Keratinocyte (primary cell): ENCODE measurements at places on chromosomes 12 and 14. TPM values are rescaled to one million over a fixed set of nuclear protein-coding genes. Genes with fewer than 3 reads are reported as not detected.

- DNase-seq = no peak
- no peak overlapping the region for H3K27ac ChIP-seq
- H3K4me1 ChIP-seq = no peaks in the 10 kb centered on the region
- no peaks in the 10 kb centered on the region for H3K27me3 ChIP-seq
Observed at GRCh38 chr12:115504306-115505290, 772.9 kb downstream of the MED13L start.

DNA sequence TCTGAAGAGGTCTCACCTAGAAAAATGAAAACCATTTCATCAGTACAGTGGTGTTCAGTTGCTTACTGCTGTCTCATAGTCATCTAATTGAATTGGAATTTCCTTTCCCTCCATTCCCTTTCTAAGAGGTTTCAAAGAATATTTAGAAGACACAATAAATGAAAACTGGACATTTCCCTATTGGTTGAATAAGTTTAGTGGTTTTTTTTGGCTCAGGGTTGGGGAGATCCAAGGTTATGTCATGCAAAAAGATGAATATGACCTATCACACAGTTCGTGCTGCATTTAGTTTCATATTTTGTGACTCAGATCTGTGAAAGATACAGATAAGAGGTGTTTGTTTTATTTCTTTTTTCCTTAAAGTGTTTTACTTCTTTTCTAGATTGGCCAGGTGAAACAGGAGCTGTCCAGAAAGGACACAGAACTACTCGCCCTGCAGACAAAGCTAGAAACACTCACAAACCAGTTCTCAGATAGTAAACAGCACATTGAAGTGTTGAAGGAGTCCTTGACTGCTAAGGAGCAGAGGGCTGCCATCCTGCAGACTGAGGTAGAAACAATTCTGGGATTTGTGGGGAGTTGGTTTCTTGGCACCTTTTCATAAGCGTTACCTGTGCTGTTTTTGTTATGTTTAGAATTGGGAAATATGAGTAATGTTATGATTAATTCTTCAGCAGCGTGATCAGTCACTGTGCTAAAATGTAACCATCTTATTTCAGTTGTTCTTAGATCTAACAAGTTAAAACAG is 124.6 kb downstream of the ERC1 start:
- peaks cover 30% of the 10 kb centered on the region for H3K4me1 ChIP-seq
- peak overlapping the region; percentile 62 for H3K4me3 ChIP-seq
- peak; percentile 62 for DNase-seq
- no peaks in the 10 kb centered on the region for H3K27me3 ChIP-seq
- peak overlapping the region; percentile 99 for H3K27ac ChIP-seq

DNA sequence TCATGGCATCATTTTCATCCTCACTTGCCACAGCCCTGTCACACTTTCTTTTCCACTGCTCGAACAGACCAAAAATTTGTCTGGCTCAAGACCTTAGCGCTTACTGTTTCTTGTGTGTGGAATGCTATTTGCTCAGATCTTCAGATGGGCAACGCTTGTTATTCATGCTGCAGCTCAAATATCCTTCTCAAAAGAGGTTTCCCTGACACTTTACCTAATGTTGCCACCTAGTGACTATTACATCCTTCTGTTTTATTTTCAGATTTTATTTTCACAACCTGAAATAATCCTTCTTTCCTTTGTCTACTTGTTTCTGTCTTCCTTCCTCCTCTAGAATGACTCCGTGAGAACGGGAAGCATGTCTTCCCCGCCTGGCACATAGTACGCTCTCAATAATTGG is 5.6 kb downstream of the FBXO33 start:
- DNase-seq = no peak
- H3K27ac ChIP-seq = no peak overlapping the region
- H3K36me3 ChIP-seq = no peaks in the 10 kb centered on the region
- peaks cover 4% of the 10 kb centered on the region for H3K4me1 ChIP-seq
- H3K27me3 ChIP-seq = no peaks in the 10 kb centered on the region

- H3K36me3 ChIP-seq = no peaks in the 10 kb centered on the region
- DNase-seq = no peak
- H3K27me3 ChIP-seq = no peaks in the 10 kb centered on the region
Observed at GRCh38 chr14:48857366-48857765, 728.8 kb downstream of the RPS29 start.

DNA sequence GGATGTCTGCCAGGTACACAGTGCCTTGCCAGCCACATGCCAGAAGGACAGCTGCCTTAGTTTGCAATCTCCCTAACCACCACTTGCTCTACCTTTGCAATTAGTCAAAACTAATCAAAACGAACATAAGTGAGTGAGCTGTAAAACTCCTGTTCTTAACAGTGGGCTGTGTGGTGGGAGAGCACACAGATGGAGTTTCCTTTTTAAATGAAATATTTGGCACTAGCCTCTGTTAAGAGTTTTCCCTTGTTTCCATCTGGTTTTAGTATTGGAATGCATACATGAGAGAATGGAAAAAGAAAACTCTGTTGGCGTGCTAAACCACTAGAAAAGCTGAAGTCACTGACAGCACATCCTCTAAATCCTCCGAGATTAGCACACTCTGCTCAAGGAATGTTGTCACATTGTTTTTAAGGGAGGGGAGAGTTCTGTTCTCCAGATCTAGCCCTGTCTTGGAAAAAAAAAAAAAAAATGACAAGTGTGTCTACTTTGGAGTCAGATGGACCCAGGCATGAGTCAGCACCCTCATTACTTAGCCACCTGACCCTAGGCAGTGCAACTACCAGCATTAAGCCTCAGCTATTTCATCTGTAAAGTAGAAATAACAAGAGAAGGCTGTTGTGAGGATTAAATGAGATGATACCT is 83.9 kb downstream of the STXBP6 start:
- H3K27ac ChIP-seq = no peak overlapping the region
- H3K27me3 ChIP-seq = no peaks in the 10 kb centered on the region
- H3K4me3 ChIP-seq = no peak overlapping the region
- DNase-seq = no peak

DNA sequence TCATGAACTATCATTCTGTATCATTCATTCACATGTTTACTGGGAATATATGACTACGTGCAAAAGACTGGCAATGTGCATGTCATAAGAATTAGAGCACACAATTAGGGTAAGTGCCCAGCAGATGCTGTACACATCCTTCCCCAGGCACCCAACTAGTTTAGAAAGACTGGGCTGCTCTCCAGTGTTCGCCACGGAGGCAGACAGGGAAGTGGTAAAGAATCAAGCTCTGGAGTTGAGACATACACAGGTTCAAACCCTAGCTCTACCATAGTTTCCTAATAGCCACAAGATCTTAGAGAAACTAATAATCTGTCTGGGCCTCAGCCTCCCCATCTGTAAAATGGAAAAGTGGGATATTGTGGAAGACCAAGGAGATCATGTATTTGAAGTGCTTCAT is 6.8 kb downstream of the TMCC3 start:
- DNase-seq = no peak
- H3K4me3 ChIP-seq = no peak overlapping the region
- peak overlapping the region; percentile 90 for H3K27ac ChIP-seq
- H3K36me3 ChIP-seq = peaks cover 3% of the 10 kb centered on the region

GRCh38 chr12:79347866-79348265 is 342.9 kb downstream of the PAWR start:
- DNase-seq = no peak
- no peak overlapping the region for H3K4me3 ChIP-seq
- no peak overlapping the region for H3K27ac ChIP-seq
- H3K36me3 ChIP-seq = no peaks in the 10 kb centered on the region
- no peaks in the 10 kb centered on the region for H3K27me3 ChIP-seq

DNA sequence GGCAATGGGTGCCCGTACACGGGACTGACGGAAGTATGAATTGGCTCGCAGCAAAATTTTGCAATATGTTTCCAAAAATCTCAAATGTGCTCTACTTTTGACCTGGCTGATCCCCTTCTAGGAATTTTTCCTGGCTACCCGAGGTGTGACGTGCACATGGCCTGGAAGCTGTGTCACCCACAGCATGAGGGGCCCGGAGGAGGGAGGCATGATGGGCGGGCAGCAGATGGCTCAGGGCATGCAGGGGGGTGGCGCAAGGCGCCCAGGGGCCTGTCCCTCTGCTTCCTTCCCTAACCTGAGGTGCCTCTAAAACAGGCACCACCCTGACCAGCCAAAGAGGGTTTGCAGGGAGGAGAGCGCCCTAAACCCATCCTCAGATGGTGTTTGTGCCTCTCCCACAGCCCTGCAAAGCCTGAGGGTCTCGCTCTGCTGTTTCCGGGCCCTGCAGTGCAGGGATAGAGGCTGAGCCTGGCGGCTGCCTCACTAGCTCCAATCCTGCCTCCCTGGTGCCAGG is 6.7 kb downstream of the GPR132 start:
- no peaks in the 10 kb centered on the region for H3K27me3 ChIP-seq
- DNase-seq = no peak
- no peaks in the 10 kb centered on the region for H3K4me1 ChIP-seq
- H3K27ac ChIP-seq = no peak overlapping the region
- H3K4me3 ChIP-seq = no peak overlapping the region

GRCh38 chr14:87888136-87888999 is 104.6 kb downstream of the GALC start:
- no peaks in the 10 kb centered on the region for H3K27me3 ChIP-seq
- no peak for DNase-seq
- H3K4me1 ChIP-seq = no peaks in the 10 kb centered on the region
- no peaks in the 10 kb centered on the region for H3K36me3 ChIP-seq
- H3K27ac ChIP-seq = no peak overlapping the region

DNA sequence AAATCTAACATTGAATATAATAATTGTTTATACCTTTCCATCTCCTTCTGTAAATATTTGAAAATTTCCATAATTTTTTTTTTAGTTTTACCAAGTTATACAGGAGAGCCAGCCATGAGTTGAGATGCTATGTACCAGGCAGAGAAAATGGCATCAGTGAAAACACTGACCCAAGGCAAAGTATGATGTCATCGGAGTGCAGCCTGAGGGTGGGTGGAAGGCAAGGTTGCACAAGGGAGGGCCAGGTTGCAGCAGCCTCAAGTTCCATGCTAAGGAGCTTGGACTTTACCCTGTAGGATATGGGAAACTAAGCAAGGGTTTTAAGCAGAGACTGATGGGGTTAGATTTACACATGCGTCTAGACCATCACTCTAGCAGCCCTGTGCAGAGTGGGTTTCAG is 441.1 kb downstream of the BCAT1 start:
- no peak overlapping the region for H3K4me3 ChIP-seq
- H3K27ac ChIP-seq = no peak overlapping the region
- H3K36me3 ChIP-seq = no peaks in the 10 kb centered on the region
- no peaks in the 10 kb centered on the region for H3K4me1 ChIP-seq
- DNase-seq = no peak

GRCh38 chr14:102504328-102504999 is 5.1 kb downstream of the ANKRD9 start:
- no peak overlapping the region for H3K27ac ChIP-seq
- peaks cover 37% of the 10 kb centered on the region for H3K4me1 ChIP-seq
- H3K4me3 ChIP-seq = no peak overlapping the region
- no peaks in the 10 kb centered on the region for H3K27me3 ChIP-seq

- DNase-seq = no peak
- H3K36me3 ChIP-seq = no peaks in the 10 kb centered on the region
- H3K4me1 ChIP-seq = no peaks in the 10 kb centered on the region
- H3K27ac ChIP-seq = no peak overlapping the region
- no peak overlapping the region for H3K4me3 ChIP-seq
Observed at GRCh38 chr12:25107920-25108319, 87.0 kb downstream of the DNAI7 start.

GRCh38 chr12:98821232-98821631 is 176.1 kb downstream of the APAF1 start:
- H3K4me1 ChIP-seq = no peaks in the 10 kb centered on the region
- H3K4me3 ChIP-seq = no peak overlapping the region
- no peak for DNase-seq
- no peak overlapping the region for H3K27ac ChIP-seq

- H3K4me3 ChIP-seq = no peak overlapping the region
- DNase-seq = no peak
- H3K27me3 ChIP-seq = peaks cover 5% of the 10 kb centered on the region
- H3K36me3 ChIP-seq = no peaks in the 10 kb centered on the region
Observed at GRCh38 chr12:105839629-105840127, 299.1 kb downstream of the NUAK1 start.

DNA sequence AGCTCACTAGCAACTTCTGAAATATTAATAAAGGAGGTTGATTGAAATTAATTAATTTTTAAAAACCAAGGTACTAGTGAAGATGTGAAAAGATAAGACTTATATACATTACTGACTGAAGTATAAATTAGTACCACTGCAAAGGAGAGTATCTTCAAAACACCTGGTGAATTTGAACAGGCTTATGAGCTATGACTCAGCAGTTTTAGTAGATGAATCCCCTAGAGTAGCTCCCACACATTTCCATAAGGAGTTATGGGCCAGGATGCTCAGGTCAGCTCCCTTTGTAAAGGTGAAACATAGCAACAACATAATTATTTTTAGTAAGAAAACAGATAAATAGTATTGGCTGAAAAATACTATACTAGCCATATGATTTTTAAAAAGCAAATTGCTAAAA is 218.6 kb downstream of the SYT1 start:
- H3K36me3 ChIP-seq = no peaks in the 10 kb centered on the region
- no peaks in the 10 kb centered on the region for H3K4me1 ChIP-seq
- no peak overlapping the region for H3K27ac ChIP-seq
- H3K4me3 ChIP-seq = no peak overlapping the region
- DNase-seq = no peak
- H3K27me3 ChIP-seq = no peaks in the 10 kb centered on the region

DNA sequence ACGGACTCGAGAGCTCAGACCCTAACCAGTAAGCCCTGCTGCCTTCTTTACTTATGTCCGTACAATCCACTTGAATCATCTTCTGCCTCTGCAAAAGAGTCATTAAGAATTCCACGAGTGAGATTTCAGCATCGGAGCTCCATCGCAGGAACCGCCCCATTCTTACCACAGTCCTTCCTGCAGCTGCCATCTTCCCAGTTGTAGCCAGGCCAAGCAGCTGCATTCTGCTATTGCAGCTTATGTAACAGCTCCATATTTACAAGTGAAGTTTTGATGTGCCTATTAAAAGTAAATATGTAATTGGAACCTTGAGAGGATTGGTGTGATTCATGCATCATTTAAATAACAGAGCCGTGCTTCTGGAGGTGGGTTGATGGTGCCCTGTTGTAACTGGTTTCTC is 157.4 kb downstream of the KICS2 start:
- no peak overlapping the region for H3K4me3 ChIP-seq
- no peak overlapping the region for H3K27ac ChIP-seq
- no peaks in the 10 kb centered on the region for H3K27me3 ChIP-seq
- peaks cover 11% of the 10 kb centered on the region for H3K4me1 ChIP-seq
- DNase-seq = no peak

The AHNAK2 gene
- 142 to 198 TPM (median 164 TPM) in 3 replicates for polyA plus RNA-seq

The RBP5 gene
- polyA plus RNA-seq = not detected in 3 replicates

The KLRC2 gene
- polyA plus RNA-seq = 0.09 TPM in 1 of 3 replicates, not detected in the others

The ADAMTS20 gene
- polyA plus RNA-seq = not detected in 3 replicates

The ANKRD13A gene
- 72.5 to 74.7 TPM (median 73.1 TPM) in 3 replicates for polyA plus RNA-seq

The ADAM21 gene
- 0.69 to 1.2 TPM (median 0.77 TPM) in 3 replicates for polyA plus RNA-seq

The KRT77 gene
- 0.54 to 4.6 TPM (median 1.3 TPM) in 3 replicates for polyA plus RNA-seq

The PLEKHG7 gene
- polyA plus RNA-seq = not detected in 3 replicates
